Naive thymus-derived CD8-positive, alpha-beta T cell (primary cell): ENCODE measurements at places on chromosomes 2 and 18.

DNA sequence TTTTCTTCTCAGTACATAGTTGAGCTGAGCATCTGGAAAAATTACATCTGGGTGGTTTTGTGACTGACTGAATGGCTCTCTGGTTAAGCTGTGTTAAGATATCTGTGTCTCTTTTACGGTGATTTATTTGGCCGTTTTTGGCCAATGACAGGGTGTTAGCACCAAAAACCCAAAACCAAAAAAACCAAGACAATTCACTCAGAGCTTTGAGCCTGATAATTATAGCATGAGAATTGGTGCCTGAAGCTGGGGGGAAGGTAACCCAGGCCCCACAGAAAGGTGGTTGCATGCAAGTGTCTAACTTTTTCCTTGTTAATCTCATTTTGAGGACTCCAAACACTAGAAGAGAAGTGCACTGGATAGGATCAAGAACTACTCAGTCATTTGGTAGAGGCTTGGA, 4.5 kb downstream of the CD28 start:
- no peak for DNase-seq

DNA sequence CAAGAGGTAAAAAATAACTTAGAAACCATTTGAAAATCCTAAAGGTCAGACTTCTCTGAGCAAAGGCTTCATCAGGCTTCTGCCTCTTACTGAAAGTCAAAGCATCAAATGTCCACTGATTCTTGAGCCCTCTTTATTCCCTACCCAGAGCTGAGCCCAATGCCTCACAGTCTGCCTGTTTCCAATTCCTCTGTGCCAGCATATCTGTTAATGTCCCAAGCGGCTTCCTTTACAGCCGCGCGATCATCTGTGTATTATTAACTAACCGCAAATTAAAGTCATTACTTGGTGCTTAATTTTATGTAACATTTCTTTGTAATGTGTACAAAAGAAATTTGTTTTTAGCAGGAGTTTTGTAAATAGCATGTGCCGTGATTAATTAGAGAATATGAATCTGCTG, 418.8 kb upstream of the HNRNPA3 start:
- DNase-seq, result no peak

GRCh38 chr2:134146161-134146560, 107.7 kb upstream of the MGAT5 start:
- no peak for DNase-seq

DNA sequence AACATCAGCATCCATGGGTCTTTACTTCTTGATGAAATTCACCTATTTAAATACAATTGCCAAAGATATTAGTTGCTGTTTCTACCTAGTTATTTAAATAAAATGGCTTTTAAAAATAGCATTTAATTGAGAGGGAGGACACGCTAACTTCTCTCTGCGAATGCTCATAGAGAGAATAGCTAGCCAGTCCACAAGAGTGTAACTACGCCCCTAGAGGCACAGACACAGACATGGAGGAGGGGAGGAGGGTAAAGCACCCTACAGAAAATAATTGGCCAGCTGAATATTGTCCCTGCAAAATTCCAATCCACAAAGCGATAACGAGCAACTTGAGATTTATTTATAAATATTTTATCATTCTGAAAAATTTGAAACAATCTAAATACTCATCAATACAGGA, 97.0 kb upstream of the PAPOLG start:
- no peak for DNase-seq

GRCh38 chr2:68805025-68805424, 66.2 kb downstream of the BMP10 start:
- no peak for DNase-seq

DNA sequence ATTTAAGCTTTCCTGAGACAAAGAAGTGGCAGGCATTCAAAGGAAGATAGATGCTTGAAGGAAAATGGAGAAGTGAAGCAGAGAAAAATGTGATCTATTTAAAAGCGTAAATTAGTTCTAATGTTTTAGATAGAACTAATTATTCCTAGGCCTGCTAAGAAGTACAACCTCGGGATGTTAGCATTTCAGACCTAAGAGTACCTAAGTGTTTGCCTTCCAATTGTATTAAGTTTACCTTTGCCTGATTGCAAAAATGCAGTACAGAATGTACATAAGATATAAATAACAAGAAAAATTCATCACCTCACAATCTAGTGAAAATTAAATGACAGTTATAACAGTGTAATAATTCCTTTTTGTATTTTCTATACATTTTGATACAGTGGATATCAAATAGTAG, 71.1 kb upstream of the HNMT start:
- no peak for DNase-seq

DNA sequence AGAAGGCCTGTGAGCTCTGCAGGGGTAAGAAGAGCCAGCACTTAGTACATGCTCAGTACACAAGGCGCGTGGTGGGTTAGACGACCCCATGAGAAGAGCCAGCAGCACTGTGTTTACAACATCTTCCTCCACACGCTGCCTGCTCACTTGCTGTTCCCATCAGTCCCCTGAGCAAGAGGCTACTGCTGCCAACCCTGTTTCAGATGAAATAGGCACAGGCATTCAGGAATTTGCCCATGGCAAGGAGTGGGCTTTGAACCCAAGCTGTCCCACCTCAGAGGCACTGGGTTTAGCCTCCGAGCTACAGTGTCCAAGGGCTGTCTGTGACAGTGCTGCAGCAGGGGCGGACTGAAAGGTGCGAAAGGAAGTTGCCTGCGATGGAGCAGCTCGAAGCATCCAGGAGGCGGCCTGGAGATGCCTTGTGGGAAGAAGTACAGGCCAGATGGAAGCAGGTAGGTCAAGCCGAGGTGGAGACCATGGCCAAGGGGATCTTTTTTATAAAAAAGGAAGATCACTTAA, 121.5 kb upstream of the PXDN start:
- no peak for DNase-seq

GRCh38 chr2:205435970-205436369, 246.3 kb upstream of the NRP2 start:
- DNase-seq, result no peak

DNA sequence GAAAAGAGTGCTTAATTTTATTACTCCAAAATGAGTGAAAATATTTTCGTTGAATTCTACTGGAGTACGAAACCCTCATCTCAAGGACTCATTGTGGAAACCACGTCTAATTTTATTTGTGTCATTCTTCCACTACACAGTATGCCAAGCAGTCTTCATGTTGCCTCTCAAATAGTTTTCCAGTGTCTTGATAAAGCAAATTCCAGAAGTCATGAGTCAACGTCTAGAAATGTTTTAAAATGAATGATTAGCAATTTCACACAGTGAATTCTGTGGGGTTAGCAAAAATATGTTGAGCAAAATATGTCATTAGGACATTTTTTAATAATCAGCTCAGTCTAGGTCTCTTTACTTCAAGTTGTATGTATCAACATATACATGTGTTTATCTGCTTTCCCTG, 865.5 kb downstream of the DSC3 start:
- DNase-seq, result no peak

DNA sequence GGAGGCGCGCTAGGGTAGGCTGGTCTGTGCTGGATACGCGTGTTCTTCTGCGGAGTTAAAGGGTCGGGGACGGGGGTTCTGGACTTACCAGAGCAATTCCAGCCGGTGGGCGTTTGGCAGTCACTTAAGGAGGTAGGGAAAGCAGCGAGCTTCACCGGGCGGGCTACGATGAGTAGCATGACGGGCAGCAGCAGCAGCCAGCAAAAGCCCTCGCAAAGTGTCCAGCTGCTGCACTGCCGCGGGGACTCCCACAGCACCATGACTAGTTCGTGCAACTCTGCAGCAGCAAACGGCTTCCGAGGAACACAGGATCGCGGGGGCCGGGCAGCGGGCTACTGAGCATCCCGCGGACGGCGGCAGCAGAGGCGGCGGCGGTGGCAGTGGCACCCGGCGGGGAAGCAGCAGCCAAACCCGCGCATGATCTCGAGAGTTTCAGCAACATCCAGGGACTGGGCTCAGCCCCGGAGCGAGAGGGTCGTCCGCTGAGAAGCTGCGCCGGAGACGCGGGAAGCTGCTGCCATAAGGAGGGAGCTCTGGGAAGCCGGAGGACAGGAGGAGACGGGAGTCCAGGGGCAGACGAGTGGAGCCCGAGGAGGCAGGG, 368 bp downstream of the TMEFF2 start:
- DNase-seq, result no peak

DNA sequence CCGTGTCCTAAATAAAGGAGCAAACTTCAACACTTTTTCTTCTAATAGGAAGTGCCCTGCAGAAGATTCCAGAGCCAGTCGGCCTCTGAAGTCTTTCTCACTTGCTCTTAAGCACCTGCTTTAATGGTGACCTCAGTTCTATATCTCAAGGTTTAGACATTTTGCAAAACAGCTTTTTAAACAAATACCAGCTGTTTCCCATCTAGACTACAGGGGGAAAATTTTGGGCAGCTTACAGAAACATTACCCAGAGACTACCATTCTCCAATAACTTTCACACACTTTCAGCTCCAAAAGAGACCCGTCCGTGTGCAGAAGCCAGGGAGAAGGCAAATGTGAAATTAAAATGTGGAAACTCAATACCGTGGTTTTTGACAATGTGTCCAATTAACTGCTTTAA, 285.3 kb upstream of the CCDC68 start:
- no peak for DNase-seq

- peak; percentile 57 for DNase-seq
Measured at GRCh38 chr2:207530160-207531031, 634 bp downstream of the CREB1 start.

DNA sequence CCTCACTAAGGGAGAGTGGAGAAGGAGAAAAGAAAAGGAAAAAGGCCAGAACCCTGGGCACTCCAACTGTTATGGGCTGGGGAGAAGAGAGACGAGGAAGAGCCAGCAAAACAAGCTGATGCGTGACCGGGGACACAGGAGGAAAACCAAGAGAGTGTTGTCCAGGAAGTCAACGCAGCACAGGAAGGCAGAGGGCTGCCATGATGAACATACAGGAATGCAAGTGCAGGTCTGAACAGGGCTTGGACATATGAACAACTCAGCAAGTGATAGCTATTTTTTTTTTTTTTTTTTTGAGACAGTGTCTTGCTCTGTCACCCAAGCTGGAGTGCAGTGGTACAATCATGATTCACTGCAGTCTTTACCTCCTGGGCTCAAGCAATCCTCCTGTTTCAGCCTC, 28.4 kb downstream of the SIX3 start:
- DNase-seq, result no peak

DNA sequence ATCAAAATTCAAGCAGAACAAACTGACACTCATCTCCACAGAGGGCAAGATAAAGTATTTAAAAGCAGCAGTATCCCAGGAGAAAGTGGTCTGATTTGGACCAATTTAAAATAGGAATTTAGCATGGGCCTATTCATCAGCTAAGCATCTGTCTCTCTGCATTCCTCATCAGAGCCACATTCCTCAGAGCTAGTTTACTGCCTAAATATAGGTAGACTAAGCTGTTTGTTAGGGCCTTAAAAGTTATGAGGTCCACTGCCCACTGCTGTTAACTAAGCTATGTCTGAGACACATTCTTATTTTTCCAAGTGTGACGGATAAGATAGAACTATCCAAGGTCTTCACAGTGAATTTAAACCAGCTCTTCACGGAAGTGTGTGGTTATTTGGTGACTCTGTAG, 17.6 kb downstream of the NEB start:
- DNase-seq, result no peak

GRCh38 chr2:185127412-185127811, 529.1 kb downstream of the ZNF804A start:
- no peak for DNase-seq

GRCh38 chr2:99803846-99804245, 314.0 kb upstream of the REV1 start:
- DNase-seq, result no peak

DNA sequence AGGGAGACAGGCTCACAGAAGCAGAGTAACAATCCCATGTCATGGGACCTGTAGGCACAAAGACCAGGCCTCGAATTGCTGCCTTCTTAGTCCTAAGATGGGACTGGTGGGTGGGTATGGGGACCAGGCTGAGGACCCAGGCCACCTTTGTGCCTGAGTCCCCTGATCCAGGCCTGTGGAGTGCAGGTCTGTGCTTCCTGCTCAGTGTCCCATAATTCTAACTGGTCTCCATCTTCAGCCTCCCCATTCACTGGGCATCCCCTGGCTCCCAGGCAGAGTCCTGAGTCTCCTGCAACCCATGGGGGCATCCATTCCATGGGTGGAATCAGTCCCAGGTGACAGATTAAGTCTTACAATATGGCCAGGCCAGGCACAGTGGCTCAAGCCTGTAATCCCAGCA, 83.9 kb downstream of the SMAD7 start:
- no peak for DNase-seq

DNA sequence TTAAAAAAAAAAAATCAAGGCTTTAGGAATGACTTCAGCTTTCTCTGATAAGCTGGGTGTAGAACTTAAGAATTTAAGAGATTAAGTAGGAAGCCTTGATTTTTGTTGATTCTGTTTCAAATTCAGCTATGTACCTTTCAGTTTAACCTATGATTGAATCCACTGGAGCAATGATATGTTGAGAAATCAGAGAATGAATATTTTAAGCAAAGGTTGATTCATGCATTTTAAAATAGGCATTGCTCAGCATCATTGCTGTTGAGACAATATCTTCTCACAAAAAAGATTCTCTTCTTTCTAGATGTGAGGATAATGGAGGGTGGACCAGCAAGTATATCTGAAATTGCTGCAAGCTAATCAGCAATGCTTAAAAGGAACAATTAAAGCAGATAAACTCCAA, 109.8 kb downstream of the MAP3K20 start:
- DNase-seq, result no peak

- DNase-seq, result no peak
Measured at GRCh38 chr18:31450409-31450808, 2.9 kb downstream of the DSG3 start.

- no peak for DNase-seq
Measured at GRCh38 chr2:96531366-96531765, 5.2 kb upstream of the ARID5A start.

- no peak for DNase-seq
Measured at GRCh38 chr2:71606244-71606643, 152.9 kb downstream of the DYSF start.

DNA sequence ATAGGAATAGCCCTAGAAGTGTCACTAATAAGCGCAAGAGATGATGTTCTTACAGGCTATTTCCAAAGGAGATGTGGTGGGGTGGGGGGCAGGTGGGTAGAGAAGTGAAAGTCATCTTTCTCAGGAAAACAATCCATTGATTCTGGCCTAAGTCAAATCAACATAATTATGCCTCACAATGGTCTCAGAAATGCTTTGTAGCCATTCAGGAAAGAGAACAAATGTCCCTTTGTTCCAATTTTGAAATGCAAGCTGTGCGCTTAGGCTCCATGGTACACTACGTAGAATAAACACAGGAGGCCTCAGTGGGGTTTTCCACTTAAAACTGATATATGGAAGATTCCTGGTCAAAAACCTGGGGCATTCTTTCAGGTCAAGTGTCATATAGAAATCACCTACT, 529.9 kb upstream of the KLHL29 start:
- no peak for DNase-seq

GRCh38 chr2:72035518-72036172, 112.0 kb downstream of the CYP26B1 start:
- no peak for DNase-seq

- no peak for DNase-seq
Measured at GRCh38 chr2:180360283-180360618, 353.2 kb upstream of the CWC22 start.

DNA sequence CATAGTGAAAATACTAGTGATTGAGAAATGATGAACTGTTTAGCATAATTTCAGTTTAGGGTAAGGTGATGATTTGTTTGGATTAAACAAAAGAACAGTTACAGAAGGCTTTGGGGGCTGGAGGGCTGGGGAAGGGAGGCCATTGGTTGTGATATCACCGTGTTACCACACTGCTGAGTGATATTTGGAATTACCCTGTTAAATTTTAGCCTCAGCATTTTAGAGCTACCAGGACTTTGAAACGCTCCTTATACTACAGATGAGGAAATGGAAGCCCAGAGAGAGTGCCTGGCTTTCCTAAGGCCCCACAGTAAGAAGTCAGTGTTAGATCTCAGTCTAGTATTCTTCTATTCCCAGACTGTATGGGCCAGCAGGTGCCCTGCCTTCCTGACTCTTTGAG, 15.6 kb downstream of the ARHGEF33 start:
- no peak for DNase-seq
